ENCODE measurements at places on chromosomes 7 and 10.

DNA sequence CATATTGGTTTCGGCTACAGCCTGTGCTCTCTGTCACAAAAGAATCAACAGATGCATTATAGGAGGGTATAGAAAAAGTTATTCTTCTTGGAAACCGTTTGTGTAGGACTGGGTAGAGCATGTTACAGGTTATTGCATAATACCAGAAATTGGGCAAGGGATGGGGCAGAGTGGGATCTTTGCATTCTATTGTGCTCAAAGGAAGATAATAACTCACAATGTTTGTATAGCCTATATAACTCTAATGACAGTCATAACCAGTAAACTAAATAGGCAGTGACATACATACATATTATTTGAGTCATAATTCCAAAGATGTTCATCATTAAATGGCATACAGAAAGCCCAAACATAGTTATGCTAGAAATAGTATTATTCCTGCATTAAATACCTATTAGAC is 179.7 kb downstream of the XPNPEP1 start:
- no peak for DNase-seq

DNA sequence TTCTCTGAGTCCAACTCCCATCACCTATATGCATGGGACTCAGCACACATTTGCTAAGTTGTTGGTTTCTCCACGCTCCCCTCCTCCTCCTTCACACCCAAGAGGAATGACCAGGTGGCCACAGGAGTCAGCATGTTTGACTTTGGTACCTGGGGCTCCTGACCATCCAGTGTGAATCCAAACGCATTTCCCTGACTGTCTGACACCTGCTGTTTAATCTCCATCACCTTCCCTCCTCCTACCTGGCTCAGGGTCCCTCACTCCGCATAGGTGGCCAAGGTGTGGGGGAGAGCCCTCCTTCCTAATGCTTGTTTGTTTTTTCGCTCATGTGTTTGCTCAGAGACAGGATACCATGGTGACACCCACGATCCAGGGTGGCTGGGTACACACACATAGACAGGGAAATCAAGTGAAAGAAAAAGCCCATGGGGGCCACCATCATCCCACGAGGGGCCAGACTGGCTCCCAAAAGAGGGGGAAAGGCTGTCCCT is 194.9 kb downstream of the KCNMA1 start:
- DNase-seq, result no peak

GRCh38 chr7:132533916-132534315 is 42.4 kb downstream of the PLXNA4 start:
- DNase-seq, result no peak

- no peak for DNase-seq
Measured at GRCh38 chr7:45157653-45158401, at the start of gene RAMP3. TSS of gene RAMP3 (plus strand) at chr7:45157791. CDS start at chr7:45157829, 38 bp downstream.

- no peak for DNase-seq
Measured at GRCh38 chr10:48377751-48378530, 71.5 kb downstream of the MAPK8 start.

DNA sequence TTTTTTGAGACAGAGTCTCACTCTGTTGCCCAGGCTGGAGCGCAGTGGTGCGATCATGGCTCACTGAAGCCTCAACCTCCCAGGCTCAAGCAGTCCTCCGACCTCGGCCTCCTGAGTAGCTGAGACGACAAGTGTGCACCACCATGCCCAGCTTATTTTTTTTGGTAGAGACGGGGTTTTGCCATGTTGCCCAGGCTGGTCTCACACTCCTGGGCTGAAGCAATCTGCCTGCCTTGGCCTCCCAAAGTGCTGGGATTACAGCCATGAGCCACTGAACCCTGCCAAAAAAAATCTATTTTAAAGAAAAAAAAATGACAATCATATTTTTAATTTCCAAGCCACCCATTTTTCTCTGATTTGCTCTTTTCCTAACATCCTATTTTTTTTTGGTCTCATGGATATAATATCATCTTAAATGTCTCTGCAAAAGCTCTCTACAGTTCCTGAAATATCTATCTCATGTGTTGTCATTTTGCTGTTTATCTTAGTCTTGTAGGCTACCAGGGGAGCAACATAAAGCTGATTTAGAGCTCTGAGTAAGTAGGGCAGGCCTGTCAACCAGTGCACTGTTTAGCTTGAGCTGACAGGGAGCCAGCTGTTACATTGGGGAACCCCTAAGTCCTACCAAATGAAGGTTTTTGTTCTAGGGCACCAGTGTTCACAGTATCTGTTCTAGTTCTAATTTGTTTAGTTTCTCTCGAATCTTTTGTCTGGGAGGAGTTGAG is 29.9 kb upstream of the HBP1 start:
- DNase-seq, result no peak

- no peak for DNase-seq
Measured at GRCh38 chr10:132662186-132662920, 123.6 kb downstream of the NKX6-2 start.

DNA sequence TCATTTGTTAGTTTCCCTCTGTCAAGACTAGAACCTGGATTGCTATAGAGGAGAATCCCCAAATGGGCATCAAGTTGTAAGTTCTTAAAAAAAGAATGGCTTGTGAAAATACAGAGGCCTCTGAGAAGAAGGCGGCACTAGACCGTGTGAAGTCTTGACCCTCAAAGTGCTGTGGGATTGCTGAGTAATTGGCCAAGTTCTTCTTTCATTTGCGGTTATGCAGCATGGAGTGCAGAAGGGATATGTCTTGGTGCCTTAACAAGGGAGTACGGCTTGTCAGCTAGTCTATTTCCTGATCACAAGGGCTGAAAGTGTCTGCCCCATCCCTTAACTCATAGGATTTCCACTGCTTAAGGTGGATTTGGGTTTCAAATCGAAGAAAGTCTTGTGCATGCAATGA is 81.2 kb downstream of the MKX start:
- DNase-seq, result no peak

GRCh38 chr7:129083525-129083924 is 28.6 kb upstream of the TNPO3 start:
- DNase-seq, result no peak

DNA sequence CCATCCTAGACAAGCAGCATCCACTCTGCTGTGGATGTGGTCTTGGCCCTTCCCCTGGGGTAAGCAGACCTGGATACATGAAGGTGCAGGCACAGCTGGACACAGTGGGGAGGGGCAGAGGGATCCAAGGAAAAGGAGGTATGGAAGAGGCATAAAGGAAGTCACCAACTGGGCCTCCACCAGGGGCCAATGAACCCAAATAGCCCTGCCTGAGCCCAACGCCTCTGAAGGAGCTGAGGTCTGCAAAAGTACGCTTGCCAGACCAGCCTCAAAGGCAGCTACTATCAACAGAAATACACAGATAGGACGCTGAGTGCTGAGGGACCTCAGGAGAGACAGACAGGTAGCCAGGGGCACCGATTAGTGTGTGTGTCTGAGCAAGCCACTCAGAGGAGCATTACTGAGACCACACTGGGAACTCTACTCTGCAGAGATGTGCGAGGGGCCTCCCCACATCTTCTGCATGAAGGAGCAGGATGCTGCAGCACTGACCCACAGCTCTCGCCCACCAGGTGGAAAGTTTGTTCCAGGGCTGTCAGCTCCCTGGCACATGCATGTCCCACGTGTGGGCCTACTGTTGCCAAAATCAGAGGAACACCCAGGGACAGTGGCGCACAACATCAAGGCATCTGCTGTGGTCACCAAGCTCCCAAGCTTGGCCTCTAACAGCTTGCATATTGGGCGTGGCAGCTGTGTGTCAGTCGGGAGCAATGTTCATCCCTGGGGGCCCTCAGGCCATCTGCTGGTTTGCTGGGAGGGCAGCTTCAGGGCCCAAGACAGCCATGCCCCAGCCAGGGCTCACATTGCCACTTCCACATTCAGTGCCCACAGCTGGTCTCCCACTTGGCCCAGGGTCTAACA is 40.0 kb downstream of the MKI67 start:
- no peak for DNase-seq

DNA sequence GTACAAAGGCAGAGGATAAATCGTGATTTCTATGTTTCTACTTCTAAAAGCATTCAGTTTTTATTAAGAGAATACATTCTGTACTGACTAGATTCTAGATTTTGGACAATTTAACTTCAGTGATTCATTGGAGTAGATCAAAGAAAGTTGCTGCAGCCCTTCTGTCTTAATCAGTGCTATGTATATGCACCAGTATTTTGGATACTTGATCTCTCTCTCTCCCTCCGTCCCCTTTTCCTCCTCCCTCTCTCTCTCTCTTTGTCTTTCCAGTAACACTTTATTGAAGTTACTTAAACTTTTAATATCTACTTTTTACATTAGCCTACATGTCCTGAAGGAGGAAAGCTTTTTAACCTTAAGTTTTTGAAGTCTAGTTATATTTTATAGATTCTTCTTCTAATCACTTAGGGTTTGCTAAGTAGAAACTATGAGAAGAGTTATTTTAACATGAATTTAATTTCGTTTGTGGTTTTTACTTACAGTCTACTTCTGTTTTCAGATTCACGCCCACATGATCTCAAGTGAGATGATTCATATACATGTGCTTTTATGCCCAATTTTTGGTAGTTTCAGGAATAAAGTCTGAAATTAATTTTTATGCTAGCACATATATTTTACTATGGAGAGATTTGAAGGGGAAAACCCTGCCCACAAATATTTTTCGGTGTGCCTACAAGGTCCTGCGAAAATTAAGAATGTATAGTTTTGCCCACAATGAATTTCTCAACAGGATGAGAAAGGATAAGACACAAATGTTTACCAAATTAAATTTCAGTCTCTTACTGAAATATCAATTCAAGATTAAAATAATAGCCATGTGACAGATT is 9.1 kb downstream of the MDFIC start:
- no peak for DNase-seq

GRCh38 chr10:27618906-27619305 is 114.8 kb downstream of the RAB18 start:
- no peak for DNase-seq

GRCh38 chr7:33258491-33258951 is 129.2 kb downstream of the BBS9 start:
- no peak for DNase-seq
